SIG-M5 (cell line): ENCODE measurements at places on chromosomes 1 and 21.

- DNase-seq: no peak
Measured at GRCh38 chr1:26190373-26190987, at the start of gene CATSPER4. CATSPER4 (plus strand) TSS chr1:26190602; CDS start chr1:26190628, 26 bp downstream.

GRCh38 chr1:23619299-23620188, 60.2 kb upstream of the ID3 start:
- no peak for DNase-seq

DNA sequence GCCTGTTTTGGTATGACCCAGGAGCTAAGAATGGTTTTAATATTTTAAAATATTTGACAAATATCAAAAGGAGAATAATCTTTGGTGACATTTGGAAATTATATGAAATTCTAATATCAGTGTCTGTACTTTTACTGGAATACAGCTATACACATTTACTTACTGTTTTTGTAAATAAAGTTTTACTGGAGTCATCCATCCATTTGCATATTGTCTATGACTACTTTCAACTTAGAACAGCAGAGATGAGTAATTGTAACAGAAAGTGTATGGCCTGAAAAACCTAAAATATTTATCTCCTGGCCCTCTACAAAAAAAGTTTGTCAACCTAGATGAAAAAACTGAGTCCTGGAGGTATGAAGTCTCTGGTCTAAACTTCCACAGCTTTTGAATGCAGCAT, 5.8 kb upstream of the MAP3K7CL start:
- DNase-seq: no peak

- DNase-seq: no peak
Measured at GRCh38 chr21:15062606-15062965, 2.2 kb downstream of the NRIP1 start.

DNA sequence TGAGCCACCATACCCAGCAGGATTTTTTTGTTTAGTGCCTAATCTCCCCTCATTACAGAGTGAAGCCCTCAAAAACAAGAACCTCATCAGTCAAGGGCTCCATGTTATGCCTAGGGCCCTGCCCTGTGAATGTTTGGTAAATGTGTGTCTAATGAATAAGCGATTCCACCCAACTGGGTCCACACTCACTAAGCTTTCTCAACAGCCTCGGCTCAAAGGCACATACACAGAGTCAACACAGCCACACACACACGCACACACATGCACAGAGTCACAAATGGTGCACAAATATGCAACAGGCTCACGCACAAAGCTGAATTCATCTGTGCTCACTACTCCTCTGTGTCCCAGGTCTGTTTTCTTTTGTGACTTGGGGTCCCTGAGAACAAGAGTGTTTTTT, 11.7 kb upstream of the SYNC start:
- no peak for DNase-seq

- DNase-seq: no peak
Measured at GRCh38 chr1:29271724-29272123, 35.4 kb downstream of the PTPRU start.

DNA sequence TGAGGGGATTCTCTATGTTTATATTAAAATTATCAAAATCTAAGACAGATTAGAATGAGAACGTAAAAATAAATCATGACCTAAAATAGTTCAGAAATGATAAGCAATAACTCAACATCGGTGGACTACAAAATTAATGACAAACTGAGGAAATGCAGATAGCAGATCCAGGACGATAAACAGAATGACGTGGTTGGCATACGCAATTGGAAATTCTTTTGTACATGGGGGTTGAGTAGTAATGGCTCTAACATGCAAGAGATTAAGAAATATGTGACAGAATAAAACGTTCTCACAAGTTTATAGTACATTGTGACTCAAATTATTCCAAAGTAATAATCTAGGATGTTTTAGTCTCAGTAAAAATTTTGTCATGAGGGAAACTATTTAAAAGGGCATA, 575.2 kb upstream of the BRINP3 start:
- DNase-seq: no peak

- DNase-seq: no peak
Measured at GRCh38 chr1:221794935-221795334, 53.0 kb upstream of the DUSP10 start.

DNA sequence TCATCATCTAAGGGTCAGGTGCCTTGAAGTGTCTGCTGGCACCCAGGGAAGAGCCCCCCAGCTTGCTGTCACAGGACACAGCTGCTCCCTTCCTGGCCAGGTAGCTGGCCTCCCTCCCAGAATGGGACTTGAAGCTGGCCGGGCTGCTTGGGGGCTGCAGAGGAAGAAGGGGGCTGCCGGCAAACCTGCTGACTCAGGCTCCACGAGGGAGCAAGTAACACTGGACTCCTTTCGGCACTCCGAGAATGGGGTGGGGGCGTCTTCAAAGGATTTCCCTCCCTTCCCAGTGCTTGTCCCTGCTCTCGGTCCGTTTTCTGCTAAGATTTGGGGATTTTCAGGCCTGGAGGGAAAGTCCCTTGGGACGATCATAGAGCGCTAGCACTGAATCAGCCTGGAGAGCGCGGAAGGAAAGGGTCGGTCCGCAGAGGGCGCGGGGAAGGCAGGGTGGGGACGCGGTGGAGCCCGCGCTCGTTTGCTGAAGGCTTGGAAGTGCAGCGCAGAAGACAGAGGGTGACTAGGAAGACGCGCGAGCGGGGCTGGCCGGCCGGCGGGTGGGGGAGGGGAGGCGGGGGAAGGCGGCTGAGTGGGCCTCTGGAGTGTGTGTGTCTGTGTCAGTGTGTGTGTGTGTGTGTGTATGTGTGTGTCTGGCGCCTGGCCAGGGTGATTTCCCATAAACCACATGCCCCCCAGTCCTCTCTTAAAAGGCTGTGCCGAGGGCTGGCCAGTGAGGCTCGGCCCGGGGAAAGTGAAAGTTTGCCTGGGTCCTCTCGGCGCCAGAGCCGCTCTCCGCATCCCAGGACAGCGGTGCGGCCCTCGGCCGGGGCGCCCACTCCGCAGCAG, at the start of gene CSF1:
CSF1 (plus strand) TSS at position 727 of the 840 bp plus-strand sequence. CDS start 175 bp downstream, outside the sequence.
- DNase-seq: no peak

DNA sequence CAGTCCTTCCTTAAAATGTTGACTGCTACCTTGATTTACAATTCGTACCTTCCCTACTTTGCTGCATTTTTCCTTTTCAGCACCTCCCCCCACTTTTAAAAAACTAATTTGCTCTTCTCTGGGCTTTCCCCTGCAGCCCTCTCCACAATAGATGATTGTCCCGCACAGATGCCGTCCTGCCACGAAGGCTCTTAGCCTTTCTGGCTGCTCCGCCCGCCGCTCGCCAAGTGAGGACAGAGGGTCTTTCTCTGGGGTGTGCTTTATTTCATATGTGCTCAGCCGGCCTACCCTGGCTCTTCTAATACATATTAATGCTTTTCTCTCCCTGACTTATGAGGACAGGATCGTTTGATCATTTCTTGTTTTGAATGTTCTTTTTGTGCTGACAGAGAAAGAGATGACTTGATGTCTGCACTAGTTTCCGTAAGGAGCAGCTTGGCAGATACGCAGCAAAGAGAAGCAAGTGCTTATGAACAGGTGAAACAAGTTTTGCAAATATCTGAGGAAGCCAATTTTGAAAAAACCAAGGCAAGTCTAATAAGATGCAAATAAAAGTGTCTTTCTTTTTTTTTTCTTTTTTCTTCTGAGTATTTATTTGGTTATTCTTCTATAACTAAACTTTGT, 60.6 kb downstream of the SDCCAG8 start:
- no peak for DNase-seq
